ENCODE measurements at places on chromosomes 4 and X.

- DNase-seq = peak; percentile 87
Observed at GRCh38 chrX:19887911-19888879, 795 bp upstream of the SH3KBP1 start.

DNA sequence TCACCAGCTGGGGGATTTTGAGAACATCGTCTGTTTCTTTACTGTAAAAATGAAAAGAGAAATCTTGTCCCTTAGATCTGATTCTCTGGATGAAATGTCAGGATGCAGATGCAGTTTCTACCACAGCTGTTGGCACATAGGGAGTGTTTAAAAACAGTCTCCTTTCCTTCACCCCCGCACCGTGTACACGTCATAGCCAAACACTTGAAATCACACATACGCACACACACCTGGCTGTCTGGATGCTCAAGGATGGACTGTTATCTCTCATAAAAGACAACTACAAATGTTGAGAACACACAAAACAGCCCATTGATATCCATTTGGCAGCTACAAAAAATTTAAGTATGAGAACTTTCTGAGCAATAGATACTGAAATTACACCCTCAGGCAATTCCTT, 275.8 kb upstream of the CLNK start:
- DNase-seq = no peak

- no peak for DNase-seq
Observed at GRCh38 chrX:133405498-133406185, 9.6 kb downstream of the GPC4 start.

DNA sequence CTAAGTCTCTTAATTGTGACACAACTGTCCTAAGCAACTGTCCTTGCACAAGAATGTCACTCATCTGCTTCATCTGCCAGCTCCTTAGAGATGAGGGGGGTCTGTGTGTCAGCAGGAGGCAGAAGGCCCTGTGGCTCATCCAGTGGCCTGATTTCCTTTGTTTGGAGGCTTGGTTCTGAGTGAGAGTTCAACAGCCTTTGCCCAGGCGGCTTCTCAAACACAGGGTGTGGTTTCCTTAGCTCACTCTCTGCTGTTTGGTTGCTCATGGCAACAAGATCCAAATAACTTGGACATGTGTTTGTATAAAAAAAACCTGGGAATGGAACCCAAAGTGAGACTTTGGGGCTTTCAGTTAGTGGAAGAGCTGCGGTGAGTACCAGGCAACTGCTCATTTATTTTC, 46.6 kb downstream of the MAP7D3 start:
- DNase-seq = no peak

GRCh38 chr4:77308843-77309242, 151.8 kb downstream of the CCNG2 start:
- DNase-seq = peak; percentile 45

DNA sequence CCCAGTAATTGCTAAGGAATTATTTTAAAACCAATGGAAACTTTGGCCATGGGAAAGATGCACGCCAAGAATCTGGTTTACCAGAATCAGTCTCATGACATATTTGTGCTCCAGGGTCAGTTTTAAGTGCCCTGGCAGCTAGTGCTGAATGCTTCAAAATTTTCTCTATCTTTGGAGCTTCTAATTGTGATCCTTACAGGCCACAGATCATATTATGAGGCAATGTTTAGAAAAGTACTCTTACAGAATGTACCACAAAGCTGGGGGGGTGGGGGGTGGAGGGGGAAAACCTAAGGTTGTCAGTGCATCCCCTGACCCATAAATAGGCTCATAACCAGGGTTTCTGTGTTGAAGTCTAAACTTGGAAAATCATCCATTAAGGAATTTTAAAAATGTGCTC, 514.5 kb downstream of the INPP4B start:
- DNase-seq = no peak

GRCh38 chr4:102683881-102684609, 76.7 kb downstream of the MANBA start:
- DNase-seq = no peak

DNA sequence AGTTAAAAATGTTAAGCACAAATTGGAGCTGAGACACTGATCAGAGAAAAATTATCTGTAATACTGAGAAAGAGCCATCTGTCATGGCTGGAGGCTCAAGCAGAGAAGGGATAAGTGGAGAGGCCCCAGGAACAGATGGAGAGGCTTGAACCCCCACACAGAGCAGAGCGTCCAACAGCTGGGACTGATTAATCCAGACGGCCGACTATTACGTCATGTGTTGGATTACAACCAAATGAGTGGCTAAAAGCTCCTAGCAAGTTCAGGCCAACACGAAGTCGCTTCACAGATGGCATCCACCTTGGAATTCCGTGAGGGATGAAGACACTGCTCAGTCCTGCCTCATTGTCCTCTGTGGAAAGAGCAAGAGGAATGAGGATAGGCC, 57.7 kb upstream of the ATXN3L start:
- DNase-seq = no peak

DNA sequence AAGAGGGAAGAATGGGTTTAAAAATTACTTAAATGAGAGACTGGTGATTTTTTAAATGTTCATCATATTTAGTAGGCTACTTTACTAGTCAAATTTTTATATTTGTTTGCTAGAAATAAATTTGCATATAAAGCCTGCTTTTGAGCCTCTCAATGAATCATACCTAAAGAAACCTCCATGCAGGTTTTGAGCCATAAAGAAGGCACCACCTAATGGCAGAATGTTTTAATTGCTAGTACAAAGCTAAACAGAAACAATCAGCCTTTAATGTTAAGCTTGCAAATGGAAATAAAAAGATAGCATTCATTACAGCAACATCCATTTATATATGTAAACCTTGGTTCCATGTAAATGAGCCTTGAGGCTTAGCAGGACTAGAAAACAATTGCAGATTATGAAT, 989.7 kb downstream of the CCSER1 start:
- DNase-seq = peak; percentile 44

GRCh38 chr4:105710012-105710600, 1.5 kb downstream of the GSTCD start:
- no peak for DNase-seq

DNA sequence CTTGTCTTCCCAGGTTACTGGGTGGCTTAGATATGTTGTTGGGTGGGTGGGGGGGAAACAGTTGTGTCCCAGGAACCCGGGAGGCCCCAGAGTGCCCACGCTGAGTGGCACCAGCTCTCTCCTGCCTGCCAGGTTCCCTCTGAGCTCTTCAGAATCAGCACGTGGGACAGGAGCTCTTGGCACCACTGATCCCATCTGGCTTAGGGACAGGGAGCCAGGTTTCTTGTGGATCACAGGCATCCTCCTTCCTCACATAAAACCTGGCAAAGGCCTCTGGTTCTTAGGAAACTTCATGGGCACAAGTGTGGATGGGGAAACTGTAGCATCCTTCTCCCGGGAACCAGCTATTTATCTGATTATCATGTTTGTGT, 3.4 kb downstream of the GPR78 start:
- DNase-seq = no peak

- DNase-seq = no peak
Observed at GRCh38 chr4:41181037-41181436, 33.3 kb downstream of the APBB2 start.

DNA sequence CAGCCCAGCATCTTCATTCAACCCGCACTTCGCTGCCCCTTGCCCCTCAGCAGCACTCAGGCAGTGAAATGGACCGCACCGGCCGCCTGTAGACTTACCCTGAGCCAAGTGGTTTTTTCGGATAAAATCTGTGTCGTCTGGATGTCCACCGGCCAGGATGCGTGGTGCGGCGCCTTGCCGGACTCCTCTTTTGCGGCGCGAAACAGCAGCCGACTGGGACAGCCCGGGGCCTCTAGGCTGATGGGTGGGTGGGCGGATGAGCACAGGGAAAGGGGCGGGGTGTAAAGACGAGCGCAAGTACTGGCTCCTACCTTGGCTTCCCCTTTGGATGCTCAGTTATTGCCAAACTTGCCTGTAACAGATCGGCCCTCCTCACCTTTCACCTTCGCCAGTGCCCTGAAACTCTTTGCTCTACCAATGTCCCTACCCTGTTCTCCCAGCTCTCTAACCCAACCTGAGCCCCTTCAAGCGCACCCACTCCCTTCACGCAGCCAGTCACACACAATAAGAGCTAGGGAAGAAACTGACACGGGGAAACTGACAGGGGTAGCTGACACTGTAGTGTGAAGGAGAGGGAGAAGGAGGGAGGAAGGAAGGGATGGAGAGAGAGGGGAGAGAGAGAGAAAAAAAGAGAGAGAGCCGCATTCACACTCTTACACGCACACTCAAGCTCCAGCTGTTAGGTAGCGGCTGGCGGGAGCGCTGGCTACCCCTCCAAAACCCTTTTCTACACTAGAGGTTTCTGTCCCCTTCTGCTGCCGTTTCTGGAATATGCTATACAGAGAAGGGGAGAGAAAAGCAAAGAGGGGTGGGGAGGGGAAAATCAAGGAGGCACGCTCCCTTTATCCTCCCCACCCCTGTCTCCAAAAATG, 559 bp downstream of the TRPC5 start:
- DNase-seq = no peak

DNA sequence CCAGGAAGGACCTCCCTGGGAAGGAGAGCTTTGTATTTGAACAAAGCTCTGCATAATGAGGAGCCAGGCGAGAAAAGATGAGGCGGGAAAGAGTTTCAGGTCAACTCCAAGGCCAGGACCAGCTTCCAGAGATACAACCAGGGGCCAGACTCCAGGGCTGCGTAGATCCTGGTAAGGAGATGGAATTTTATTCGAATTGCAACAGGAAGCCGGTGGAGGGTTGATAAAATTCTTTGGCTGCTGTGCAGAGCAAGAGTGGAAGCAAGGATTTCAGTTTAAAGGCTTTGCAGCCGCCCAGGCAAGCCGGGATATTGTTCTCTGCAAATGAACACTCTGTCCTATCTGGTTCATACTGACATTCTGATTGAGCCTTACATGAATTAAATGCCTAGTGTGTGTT, 40.2 kb upstream of the CBR4 start:
- DNase-seq = no peak

DNA sequence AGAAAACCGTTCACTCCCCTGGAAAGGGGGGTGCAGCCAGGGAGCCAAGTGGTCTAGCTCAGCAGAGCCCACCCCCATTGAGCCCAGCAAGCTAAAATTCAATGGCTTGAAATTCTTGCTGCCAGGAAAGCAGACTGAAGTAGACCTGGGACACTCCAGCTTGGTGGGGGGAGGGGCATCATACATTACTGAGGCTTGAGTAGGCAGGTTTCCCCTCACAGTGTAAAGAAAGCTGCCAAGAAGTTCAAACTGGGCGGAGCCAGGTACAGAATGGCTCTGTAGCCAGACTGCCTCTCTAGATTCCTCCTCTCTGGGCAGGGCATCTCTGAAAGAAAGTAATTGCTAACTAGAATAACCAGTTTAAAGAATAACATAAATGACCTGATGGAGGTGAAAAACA, 372.3 kb upstream of the F9 start:
- DNase-seq = no peak

GRCh38 chr4:110586131-110586850, 36.6 kb downstream of the PITX2 start:
- peak; percentile 8 for DNase-seq

- no peak for DNase-seq
Observed at GRCh38 chr4:167774646-167775045, 317.7 kb upstream of the ANXA10 start.

DNA sequence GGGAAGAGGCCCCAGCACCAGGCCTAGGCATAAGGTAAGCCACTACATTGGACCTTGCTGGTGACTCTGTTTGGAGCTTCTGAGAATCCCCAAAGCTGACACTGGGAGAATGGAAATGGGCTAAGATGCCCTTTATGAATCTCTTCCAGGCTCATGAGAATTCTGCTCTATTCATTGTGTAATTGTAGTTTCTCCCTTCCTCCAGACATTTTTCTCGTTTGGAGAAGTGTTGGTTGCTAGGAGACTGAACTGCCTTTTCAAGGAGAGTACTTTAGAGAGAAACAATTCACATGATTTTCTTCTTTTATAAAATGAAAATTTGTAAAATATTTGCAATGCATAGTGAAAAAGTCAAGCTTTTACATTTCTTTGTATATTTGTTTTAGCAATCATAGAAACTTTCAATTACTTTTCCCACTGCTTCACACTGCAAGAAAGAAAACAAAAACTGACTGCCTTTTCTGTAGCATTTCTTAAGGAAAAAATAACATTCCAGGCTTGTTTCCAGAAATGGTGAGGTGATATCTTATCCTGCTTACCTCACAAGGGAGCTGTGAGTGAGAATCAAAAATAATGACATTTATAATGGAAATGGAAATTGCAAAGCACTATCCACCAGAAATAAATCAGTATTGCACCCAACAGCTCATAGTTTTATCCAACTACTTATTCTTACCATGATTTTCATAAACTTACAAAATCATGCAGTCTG, 24.9 kb upstream of the DCHS2 start:
- no peak for DNase-seq

GRCh38 chr4:186762361-186762760, 38.7 kb upstream of the FAT1 start:
- no peak for DNase-seq

- DNase-seq = no peak
Observed at GRCh38 chr4:85928775-85929591, 430.9 kb downstream of the MAPK10 start.

GRCh38 chr4:97121493-97121892, 1021.8 kb downstream of the STPG2 start:
- peak; percentile 8 for DNase-seq

DNA sequence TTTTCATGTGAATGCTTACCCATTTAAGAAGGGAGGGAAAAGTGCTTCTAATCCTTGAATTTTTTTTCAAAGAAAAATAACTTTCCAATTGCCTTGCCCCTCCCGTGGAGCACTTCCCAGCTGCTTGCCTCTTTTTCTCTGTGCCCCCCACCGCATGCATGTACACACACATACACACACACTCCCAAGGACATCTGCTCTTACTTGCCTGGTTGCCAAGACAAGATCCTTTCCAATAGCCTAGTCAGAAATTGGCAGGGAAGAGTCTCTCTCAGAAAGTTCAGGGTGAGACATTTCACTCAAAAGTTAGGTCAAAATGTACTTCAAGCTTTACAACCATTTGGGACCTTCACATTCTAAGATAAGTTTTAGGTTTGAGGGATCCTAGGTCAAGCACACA, 10.9 kb downstream of the HHIP start:
- DNase-seq = no peak

Data from NCI-H526 (cell line).